ENCODE measurements at places on chromosomes 6 and 20.

DNA sequence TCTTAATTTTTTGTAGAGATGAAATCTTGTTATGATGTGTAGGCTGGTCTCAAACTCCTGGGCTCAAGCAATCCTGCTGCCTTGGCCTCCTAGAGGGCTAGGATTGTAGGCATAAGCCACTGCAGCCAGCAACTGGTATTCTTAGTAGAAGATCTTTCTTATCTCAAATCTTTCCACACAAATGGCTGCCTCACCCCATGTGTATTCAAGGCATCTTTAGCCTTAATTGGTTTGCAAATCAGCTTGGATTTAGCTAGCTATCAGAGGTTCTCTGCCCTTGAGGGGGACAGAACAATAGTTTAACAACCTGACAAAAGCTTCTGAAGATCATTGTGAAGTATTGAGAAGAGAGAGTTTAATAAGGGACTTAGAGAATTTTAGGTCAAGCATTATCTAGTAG is 17.9 kb upstream of the ABRACL start:
- no peak for DNase-seq

DNA sequence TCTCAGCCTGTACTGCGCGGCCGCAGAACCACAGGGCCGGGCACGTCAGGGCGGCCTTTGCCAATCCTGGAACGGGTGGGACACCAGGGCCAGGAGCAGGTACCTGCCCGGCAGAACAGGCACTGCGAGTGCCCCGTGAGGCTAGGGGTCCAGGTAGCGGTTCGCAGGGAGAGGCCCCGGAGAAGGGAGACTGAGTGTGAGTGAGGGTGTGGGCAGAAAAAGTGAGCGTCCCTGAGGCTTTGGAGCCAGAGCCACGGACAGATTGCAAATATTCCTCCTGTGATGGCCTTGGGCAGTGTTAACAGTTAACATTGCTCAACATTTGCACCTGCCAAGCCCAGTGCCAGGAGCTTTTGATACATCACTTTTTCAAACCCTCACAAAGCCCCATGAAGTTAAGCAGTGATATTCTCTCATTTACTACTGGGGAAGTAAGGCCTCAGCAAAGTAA is 491 bp downstream of the GNMT start:
- no peak for DNase-seq

DNA sequence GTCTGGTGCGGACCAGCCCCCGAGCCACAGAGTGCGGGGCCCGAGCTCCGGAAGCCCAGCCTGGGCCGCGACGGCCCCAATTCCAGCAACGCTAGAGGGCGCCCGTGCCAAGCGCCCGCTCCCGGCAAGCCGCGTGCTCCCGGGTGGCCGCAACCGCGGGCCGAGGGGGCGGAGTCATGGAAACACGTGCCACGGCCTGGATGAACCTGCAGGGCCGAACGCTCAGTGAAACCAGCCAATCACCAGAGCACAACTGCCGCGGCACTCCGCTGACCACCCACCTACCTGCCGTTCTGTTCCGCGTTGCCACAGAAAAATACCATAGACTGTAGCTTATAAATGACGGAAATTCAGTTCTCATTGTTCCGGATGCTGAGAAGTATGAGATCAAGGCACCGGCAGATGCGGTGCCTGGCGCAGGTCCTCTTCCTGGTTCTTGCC is 85.7 kb upstream of the FOXC1 start:
- peak; percentile 73 for DNase-seq

GRCh38 chr6:167661552-167662044 is 165.1 kb upstream of the AFDN start:
- DNase-seq, result no peak

DNA sequence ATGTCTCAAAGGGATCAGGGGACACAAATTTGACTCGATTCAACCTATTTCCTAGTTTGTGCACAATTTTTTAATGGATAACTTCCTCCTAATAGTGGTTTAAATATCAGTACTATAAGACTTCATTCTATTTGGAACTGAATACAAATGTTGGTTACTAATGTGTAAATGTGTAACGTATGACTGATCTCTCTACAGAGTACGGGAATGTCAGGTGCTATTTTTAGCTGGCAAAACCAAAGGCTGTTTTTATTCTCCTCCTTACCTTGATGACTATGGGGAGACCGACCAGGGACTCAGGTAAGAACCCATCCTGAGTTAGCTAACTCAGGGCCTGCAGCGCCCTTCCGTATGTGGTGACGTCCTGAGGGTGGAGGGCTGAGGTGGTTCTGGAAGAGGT is 33.0 kb downstream of the PRPH2 start:
- no peak for DNase-seq

- no peak for DNase-seq
These were observed 81.2 kb upstream of the CCN6 start for GRCh38 chr6:111972745-111973117.

DNA sequence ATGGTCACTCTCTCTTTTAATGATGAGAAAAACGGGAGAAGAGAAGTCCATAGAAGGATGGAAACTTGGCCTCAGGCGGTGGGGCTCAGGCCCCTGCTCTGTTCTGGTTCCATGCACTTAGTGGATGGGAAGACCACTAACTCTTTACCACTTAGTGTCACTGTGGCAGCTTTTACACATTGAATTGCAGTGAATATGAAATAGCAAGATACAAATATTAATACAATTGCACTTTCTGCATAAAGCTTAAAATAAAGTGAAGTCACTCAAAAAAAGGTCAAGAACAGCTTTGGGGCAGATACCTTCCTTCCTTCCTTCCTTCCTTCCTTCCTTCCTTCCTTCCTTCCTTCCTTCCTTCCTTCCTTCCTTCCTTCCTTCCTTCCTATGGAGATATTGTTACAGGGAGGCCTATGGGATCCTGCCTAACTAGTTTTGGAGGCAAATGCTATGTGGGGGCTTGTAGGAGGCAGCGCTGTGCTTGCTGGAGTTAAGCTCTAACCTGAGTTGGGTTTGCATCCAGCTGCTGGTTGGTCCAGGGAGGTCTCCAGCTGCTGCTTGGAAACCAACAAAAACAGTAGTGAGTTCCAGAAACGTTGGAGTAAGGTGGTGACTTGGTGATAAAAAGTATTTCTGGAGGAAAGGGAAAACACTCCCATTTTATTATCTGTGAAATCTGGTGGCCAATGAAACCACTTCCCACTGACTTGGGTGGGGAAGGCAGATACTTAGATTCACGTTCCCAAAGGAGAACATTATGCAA is 62.3 kb upstream of the NKX2-2 start:
- no peak for DNase-seq

Measured in CD8-positive, alpha-beta memory T cell (primary cell).